ENCODE measurements at places on chromosomes 7 and 10. TPM values are rescaled to one million over a fixed set of nuclear protein-coding genes. Genes with fewer than 3 reads are reported as not detected.

Gene ANKRD30A
- not detected for polyA plus RNA-seq

Gene PDZD7
- 0.73 TPM for polyA plus RNA-seq

Gene LIPF
- polyA plus RNA-seq, result not detected

Gene RALA
- 93.9 TPM for polyA plus RNA-seq

Gene TSC22D4
- 65.1 TPM for polyA plus RNA-seq

Gene C10orf53
- not detected for polyA plus RNA-seq

Gene EPHA1
- 14.7 TPM for polyA plus RNA-seq

Gene UBTD1
- 16.6 TPM for polyA plus RNA-seq

Gene LGI1
- polyA plus RNA-seq, result 0.11 TPM

Gene NEUROG3
- polyA plus RNA-seq, result not detected

Gene FAM171A1
- polyA plus RNA-seq, result 58.1 TPM

Gene RPEL1
- 0.11 TPM for polyA plus RNA-seq

Gene HNRNPH3
- polyA plus RNA-seq, result 386 TPM

Gene NANOS1
- 6.1 TPM for polyA plus RNA-seq

Gene NODAL
- 1.1 TPM for polyA plus RNA-seq

Gene CUZD1
- 2.2 TPM for polyA plus RNA-seq

Gene AGR3
- polyA plus RNA-seq, result 10.2 TPM

Gene RADIL
- polyA plus RNA-seq, result 8.0 TPM

Gene KCND2
- polyA plus RNA-seq, result 0.70 TPM

Gene PRSS37
- polyA plus RNA-seq, result 0.62 TPM

Gene SPDYE2
- 6.2 TPM for polyA plus RNA-seq

Gene ECHS1
- polyA plus RNA-seq, result 87.1 TPM

Gene ASIC3
- polyA plus RNA-seq, result 3.5 TPM

Gene SPDYE5
- 8.2 TPM for polyA plus RNA-seq

Gene IL6
- polyA plus RNA-seq, result 0.97 TPM

Gene NKX2-3
- polyA plus RNA-seq, result not detected

Gene PYROXD2
- polyA plus RNA-seq, result 34.2 TPM

Gene GARS1
- 72.0 TPM for polyA plus RNA-seq

Gene AKR1D1
- polyA plus RNA-seq, result 0.14 TPM

Gene NPC1L1
- polyA plus RNA-seq, result 0.28 TPM

Gene TSPAN12
- 36.9 TPM for polyA plus RNA-seq

Gene GRB10
- 38.9 TPM for polyA plus RNA-seq

Gene MBL2
- not detected for polyA plus RNA-seq

Gene FOXI2
- not detected for polyA plus RNA-seq

Gene PRXL2A
- polyA plus RNA-seq, result 89.8 TPM

Gene ENKUR
- 3.1 TPM for polyA plus RNA-seq

Gene NUDT1
- 26.3 TPM for polyA plus RNA-seq

Gene SFRP4
- 1.3 TPM for polyA plus RNA-seq

Gene PDE6C
- 1.5 TPM for polyA plus RNA-seq

Gene OR6V1
- not detected for polyA plus RNA-seq

Gene CCL26
- not detected for polyA plus RNA-seq

Gene TRA2A
- polyA plus RNA-seq, result 232 TPM

Gene UCN3
- polyA plus RNA-seq, result 1.6 TPM

Gene PKD2L1
- 0.39 TPM for polyA plus RNA-seq

Gene ITIH5
- 28.1 TPM for polyA plus RNA-seq

Gene CALML5
- not detected for polyA plus RNA-seq

Gene CYP2C8
- polyA plus RNA-seq, result 7.6 TPM

Gene GCK
- 3.2 TPM for polyA plus RNA-seq

Gene SUGCT
- polyA plus RNA-seq, result 3.6 TPM

Gene CYP2C19
- 0.17 TPM for polyA plus RNA-seq

Gene GIMAP2
- 24.4 TPM for polyA plus RNA-seq

Gene PLCE1
- polyA plus RNA-seq, result 20.5 TPM

Gene ERVW-1
- 2.6 TPM for polyA plus RNA-seq

Gene MRPS16
- polyA plus RNA-seq, result 65.0 TPM

Gene PIP
- not detected for polyA plus RNA-seq

Gene SAP25
- 6.4 TPM for polyA plus RNA-seq

Gene CPA5
- 0.62 TPM for polyA plus RNA-seq

All from left lung (tissue), 14 donors.